ENCODE measurements at places on chromosomes 16 and 17.
A peak's percentile ranks its signal among the peaks of the same experiment; 100 is the strongest.

DNA sequence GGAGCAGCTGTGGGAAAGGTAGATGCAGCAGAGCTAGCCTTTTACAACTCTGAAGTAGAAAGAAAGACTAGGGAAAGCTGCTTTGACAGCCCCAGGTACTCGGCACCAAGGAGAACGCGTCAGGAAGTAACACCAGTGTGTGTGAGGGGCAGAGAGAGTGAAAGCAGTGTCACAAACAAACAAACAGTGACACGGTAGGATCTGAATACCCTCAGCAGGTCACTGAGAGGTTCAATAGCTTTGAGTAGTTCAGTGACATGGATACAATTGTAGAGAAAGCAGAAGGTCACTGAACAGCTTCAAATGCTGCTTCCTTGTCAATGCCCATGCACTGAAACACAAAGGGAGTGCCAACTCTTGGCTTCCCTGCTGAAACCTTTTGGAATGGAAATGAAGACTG lies 150.3 kb upstream of the C17orf78 start:
- DNase-seq, result no peak

DNA sequence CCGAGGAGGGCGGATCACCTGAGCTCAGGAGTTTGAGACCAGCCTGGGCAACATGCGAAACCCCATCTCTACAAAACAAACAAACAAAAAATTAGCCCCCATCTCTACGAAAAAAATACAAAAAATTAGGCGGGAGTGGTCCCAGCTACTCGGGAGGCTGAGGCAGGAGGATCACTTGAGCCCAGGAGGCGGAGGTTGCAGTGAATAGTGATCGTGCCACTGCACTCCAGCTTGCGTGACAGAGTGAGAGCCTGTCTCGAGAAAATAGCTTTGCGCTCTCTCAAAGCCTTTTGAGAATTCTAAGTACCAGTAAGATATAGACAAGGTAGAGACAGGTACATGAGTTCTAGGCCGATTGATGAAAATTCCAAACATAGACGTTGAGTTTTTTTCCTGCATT lies 2.0 kb downstream of the SOCS7 start:
- DNase-seq, result no peak

DNA sequence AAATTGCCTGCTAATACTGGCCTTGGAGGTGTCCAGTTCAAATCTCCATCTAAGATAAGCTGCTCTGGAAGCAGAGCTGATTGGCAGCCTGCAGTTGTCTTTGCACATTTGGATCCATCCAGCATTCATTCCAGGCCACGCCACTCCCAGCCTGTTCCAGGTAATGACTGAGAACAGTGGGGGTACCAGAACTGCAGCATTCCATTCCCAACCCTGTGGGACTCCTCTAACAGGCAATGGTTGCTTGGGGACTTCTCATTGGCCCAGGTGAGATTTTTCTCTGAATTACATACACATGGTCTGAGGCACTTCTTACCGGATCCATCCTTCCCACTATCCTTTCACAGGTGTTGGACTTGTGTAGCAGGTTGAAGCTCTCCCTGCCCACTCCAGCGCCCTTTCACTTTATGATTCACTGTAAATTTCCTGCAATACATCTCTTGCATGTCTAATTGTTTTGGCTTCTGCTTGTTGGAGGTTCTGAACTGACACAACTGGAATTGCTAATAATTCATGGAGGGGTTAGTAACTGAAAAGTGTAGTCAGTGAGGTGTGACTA lies 206.1 kb upstream of the ZFHX3 start:
- no peak for DNase-seq

- DNase-seq, result peak; percentile 100
Measured at GRCh38 chr16:55487048-55487803, 8.2 kb downstream of the MMP2 start.

DNA sequence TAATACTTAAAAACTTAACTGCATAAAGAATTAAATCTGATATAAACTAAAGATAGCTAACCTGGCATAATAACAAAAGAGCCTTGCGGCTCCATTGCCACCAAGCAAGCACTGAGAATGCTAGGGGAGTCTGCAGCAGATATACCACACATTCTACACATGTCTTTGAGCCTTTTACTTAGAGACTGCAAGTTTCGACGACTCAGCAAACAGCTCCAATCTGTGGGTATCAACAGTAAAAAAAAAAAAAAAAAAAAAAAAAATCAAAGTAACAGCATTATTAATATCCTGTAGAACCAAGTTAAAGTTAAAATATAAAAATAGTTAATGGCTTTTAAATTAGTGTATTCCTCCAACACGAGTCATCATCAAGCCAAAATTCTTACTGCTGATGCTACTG lies 27.8 kb upstream of the INTS2 start:
- no peak for DNase-seq

GRCh38 chr16:66603537-66604375 lies 748 bp upstream of the CMTM3 start:
- peak; percentile 51 for DNase-seq

DNA sequence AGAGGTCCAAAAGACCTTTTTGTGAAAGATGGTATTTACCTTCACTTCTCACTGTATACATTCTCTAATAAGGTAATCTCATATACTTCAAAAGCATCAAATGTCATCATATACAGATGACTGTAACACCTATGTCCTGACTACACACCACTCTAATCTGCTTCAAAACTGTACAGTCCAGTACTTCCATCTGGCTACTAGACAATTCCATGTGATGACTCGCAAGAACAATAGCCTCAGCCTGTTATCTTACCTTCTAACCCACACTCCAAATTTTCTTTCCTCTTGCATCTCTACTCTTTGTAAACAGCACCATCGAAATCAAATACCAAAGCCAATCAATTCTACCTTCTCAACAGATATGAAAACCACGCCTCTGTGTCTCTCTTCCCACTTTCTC lies 24.1 kb downstream of the MYO1D start:
- DNase-seq, result peak; percentile 53

DNA sequence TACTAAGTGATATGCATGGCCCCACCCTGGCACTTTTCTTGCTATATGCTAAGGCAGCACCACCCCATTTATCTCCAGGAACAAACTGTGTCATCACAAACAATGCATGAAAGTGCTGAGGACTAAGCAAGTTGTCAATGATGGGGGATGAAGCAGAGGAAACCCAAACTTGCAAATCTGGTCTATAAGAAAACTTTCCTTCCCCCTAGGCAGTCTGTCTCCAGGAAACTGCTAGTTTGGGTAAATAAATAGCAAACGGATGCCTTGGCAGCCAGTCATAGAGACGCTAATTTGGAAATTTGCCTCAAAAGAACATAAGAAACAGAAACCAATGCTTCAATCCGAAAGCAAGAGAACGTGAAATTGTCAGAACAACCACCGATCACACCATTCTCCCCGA lies 5.6 kb upstream of the HSBP1 start:
- DNase-seq, result peak; percentile 60

- DNase-seq, result peak; percentile 8
Measured at GRCh38 chr16:30561089-30561816, 3.1 kb upstream of the ZNF764 start.

DNA sequence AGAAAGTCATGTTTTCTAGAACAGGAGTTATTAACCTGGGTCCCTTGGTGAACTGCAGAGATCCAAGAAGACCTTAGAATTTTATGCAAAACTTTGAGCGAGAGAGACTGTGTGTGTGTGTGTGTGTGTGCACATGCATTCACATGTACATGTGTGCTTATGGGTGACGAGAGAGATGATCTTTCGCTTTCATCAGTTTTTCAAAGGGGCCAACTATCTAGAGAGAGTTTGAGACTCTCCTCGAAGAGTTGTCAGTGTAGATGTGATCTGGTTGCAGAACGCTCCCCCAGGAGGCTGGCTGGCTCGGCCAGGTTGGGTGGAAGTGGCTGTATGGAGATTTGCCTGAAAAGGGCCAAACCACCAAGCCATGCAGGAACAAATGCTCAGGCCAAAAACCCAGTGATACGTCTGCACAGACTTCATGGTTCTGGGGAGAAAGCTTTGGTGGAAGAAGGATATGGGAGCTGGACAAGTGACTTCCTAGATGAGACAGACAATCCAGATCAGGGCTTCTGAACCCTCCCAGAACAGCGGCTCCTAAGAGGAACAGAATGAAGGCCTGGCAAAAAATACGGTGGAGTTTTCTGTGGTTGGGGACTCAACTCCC lies 6.1 kb downstream of the PIK3R5 start:
- DNase-seq, result no peak

All from fibroblast of mammary gland (primary cell).